ENCODE measurements at places on chromosomes 16 and 17. TPM values are rescaled to one million over a fixed set of nuclear protein-coding genes. Genes with fewer than 3 reads are reported as not detected.
A peak's percentile ranks its signal among the peaks of the same experiment; 100 is the strongest.

The SOX9 gene
- total RNA-seq = 36.9 TPM

DNA sequence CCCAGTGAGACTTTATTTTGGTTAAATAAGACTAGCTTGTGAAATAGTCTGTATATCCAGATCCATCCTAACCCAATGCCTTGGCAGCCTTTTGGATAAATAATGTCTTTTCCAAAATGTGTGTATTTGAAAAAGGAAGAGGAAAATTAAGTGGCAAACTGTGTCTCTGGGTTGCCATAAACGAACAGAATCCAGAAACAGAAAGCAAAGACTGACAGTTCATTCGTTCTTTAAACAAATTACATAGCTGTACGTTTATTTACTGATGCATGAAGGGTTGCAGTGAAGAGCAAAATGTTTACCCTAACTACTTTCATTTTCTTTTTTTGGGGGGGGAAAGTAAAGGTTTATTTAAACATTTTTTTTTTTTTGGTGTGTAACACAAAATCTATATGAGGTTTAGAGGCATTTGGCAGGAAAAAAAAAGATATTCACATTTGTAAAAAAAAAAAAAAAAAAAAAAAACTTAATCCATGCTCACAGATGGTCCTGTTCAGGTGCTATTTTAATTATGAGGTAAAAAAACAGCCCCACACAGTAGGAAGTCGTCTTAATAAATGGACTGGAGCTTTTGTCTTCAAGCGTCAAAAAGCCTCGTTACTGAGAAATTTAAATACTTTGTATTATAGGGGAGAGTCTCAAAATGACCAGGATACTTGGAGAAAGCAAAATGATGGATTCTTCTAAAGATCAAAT lies 245.9 kb downstream of the FTO start:
- DNase-seq = no peak

GRCh38 chr17:69130627-69131296 lies 10.9 kb downstream of the ABCA6 start:
- no peak for DNase-seq

DNA sequence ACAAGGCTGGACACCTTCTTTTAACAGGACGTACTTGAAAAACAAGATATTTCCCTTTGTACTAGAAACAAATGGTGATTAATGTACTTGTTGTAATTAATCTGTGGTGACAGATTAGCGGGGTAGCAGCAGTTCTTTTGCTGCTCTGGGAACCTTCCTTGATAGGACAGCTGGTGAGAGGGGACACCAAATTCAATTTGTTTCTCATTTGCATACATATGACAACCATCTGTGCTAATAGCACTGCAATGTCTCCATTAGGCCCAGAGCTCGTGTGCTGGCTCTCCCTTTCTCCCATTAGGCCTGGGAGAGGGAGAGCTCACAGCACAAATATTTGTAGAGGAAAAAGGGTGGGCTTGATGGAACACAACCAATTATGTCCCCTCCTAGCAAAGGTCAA lies 221.0 kb upstream of the HS3ST3A1 start:
- no peak for DNase-seq

DNA sequence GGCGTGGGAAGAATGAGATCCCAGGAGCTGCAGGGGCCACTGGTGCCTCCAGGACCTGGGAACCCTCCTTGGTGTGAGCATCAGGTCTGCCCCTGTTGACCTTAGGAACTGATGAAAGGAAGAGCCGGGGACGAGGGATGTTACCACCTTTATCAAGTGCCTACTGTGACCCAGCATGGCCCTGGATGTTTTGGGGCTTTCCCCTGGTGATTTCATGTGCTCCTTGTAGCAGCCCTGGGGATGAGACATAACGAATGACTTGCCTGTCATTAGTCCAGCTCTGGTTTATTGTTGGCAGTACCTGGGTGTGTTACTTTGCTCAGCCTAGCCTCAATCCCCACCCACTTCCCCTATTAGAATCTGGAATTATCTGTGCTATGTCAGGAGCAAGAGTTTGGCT lies 39.9 kb downstream of the WSCD1 start:
- DNase-seq = no peak

DNA sequence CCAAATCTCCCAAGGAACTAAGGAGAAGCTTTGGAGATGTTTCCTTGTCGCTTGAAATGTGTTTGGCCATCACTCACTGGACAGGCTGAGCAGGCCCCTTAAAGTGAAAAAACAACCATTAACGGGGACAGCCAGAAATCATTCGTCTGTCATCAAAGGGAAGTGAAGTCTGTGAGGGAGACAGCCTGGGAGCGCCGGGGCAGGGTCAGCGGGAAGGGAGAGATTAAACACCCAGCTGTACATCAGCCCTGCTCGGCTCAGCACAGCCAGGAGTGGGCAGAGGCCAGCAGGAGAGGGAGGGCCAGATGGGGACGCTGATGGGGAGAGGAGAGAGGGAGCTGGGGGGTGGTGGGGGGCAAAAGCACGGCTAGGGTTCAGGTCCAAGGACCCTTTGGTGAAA lies 105.1 kb downstream of the SDK2 start:
- no peak for DNase-seq

GRCh38 chr17:63514477-63514876 lies 8.7 kb upstream of the KCNH6 start:
- no peak for DNase-seq

The KRT39 gene
- total RNA-seq = not detected

The GPATCH8 gene
- total RNA-seq = 91.2 TPM

DNA sequence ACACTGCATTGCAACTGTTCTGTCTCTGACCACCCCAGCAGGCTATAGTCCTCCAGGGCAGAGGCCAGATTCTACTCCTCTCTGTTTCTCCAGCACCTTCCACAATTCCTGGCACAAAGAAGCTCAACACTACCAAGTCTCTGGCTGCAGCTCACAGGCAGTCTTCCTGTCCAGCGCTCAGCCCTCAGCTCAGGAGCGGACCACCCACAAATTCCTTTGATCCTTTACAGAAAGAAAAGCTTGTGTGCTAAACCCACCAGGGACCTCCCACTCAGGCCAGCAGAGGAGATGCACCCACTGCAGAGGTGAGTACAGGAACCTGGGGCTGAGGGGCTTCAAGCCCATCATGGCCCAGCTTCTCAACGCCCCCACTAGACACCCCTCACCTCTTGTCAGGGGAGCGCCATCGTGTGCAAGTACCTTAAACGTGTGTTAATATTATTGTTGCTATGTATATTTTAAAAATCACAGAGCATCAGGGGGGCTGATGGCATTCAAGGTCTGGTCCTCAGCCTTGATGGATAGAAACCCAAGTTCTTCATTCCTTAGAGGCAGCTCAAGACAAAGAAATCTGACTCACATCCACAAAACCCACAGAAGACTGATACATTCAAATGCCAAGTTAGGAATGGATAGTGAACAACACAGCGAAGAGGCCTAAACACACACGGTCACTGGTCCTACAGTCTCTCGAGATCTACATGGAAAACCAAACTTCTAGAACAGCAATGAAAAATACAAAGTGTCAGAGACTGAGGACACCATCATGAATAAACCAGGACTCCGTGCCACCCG lies 8.4 kb downstream of the HSDL1 start:
- DNase-seq = no peak

- no peak for DNase-seq
Measured at GRCh38 chr16:30054451-30054850, 11.1 kb upstream of the ALDOA start.

DNA sequence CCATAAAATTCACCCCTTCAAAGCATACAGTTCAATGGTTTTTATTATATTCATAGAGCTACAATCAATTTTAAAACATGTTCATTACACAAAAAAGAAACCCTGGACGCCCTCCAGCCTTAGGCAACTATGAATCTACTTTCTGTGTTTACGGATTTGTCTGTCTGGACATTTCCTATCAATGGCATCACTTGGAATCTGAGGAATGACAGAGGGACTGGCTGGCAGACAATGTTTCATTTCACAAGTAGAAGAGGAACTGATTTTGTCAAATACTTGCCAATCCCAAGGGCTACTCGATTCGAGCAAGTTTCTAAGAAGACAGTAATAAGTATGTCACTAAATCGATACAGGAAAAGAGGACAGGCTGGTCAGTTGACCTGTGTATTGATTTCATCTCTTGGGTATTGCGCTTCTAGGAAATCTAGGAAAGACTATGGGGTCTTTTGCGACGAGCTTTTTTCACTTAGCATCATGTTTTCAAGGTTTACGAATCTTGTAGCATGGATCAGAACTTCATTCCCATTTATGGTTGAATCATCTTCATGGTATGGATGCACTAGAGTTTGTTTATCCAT lies 56.6 kb downstream of the RGS9 start:
- DNase-seq = no peak

- no peak for DNase-seq
Measured at GRCh38 chr17:46180892-46181274, 12.3 kb downstream of the KANSL1 start.

DNA sequence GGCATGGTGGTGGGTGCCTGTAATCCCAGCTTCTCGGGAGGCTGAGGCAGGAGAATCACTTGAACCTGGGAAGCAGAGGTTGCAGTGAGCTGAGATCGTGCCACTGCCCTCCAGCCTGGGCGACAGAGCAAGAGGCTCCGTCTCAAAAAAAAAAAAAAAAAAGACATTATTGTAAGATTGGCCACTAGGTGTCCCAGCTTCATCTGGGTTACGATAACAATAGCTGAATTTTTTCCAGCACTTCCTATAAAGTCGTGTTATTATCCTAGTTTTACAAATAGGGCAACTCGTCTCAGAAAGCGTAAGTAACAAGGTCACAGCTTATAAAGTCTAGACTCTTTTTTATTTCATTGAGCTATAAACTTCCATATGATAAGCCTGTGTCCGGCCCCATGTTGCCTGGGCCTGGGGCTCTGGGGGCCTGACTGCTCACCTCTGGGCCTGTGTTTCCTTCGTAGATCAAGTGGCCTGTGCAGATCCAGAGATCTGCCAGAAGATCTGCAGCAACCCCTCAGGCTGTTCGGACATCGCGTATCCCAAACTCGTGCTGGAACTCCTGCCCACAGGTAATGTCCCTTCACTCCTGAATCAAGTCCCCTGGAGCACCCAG lies 60.5 kb downstream of the SLC5A11 start:
- DNase-seq = no peak

- no peak for DNase-seq
Measured at GRCh38 chr17:47630614-47631013, 19.1 kb upstream of the KPNB1 start.

- DNase-seq = no peak
Measured at GRCh38 chr17:59607817-59608403, 11.8 kb upstream of the CLTC start.

- no peak for DNase-seq
Measured at GRCh38 chr16:8941718-8942344, 21.9 kb downstream of the USP7 start.

DNA sequence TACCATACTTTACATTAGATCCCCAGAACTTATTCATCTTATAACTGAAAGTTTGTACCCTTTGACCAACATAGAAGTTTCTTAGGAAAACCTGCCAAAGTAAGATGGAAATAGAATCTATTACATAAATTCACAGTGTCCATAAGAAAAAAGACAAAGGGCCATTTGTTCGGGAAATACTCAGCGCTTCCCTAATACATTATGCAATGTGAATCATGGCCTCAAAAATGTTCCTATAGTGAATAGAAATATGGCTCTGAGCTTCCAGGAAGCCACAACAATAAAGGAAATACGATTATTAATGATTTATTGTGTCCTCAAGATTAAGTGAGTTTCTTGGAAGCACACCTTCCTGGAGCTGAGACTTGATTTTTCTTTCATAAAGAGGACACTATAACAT lies 51.5 kb downstream of the GPRC5B start:
- no peak for DNase-seq

DNA sequence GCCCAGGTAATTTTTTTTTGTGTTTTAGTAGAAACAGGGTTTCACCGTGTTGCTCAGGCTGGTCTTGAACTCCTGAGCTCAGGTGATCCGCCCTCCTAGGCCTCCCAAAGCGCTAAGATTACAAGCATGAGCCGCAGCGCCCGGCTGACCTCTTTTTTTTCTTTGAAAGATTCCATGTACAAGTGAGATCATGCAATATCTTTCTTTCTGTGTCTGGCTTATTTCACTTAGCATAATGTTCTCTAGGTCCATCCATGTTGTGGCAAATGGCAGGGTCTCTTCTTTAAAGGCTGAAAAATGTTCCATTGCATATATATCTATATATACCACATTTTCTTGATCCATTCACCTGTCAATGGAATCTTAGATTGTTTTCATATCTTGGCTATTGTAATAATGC lies 255.0 kb upstream of the MYOCD start:
- no peak for DNase-seq

The CBX8 gene
- 6.1 TPM for total RNA-seq

DNA sequence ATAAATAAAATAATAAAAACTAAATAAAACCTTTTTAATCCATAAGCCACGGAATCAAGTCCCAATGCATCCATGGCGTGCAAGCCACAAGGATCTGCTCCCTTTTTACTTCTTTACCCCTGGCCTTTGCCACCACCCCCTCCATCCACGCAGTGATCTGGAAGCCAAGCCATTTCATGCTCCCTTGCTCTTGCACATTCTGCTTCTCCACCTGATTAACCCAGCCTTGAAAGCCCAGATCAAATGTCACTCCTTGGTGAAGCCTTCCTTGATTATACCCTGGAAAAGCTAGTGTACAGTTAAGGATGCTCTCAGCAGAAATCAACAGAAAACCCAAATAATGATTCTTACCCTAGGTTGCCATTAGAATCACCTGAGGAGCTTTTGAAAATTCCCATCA lies 9.9 kb downstream of the LRRC3C start:
- no peak for DNase-seq

DNA sequence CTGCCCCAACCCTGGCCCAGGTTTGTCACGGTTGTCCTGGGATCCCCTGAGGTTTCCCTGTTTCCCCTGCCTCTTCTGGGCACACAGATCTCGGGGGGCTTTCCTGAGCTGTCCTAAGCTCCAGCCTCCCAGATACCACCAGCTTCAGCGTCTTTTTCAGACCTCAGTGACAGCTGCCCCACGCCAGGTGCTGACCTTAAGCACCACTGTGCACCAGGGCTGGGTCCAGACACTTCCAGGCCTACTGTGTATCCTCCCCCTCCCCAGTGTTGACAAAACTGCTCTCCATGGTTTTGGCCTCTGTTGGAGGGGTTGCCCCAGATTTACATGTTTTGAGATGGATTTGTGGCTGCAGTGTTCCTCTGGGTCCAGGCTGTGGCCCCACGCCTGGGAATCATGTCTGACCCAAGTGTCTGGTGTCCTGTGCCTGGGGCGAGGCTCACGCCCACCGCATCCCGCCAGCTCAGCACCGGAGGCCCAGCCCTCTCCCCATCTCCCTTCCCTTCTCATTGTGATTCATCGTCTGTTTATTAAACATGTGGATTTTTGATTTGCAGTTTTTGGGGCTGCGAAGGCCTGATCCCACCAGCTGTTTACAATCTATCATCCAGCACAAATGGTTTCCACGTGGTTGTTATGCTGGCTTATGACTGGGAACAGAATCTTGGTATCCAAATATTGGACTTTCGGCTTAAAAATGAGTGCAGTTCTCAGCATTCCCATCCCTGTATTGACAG lies 82.1 kb downstream of the METRNL start:
- no peak for DNase-seq

- peak; percentile 23 for DNase-seq
Measured at GRCh38 chr17:79942011-79942405, 93.7 kb downstream of the TBC1D16 start.

The MYCBPAP gene
- 9.0 TPM for total RNA-seq

- DNase-seq = peak; percentile 67
Measured at GRCh38 chr17:29219378-29220047, 27.1 kb upstream of the CRYBA1 start.

GRCh38 chr16:68257251-68257905 lies 6.9 kb upstream of the SLC7A6 start:
- no peak for DNase-seq
